Dermis blood vessel endothelial cell (primary cell): ENCODE measurements at places on chromosomes 12 and 14. TPM values are rescaled to one million over a fixed set of nuclear protein-coding genes. Genes with fewer than 3 reads are reported as not detected.
A peak's percentile ranks its signal among the peaks of the same experiment; 100 is the strongest.

- DNase-seq, result no peak
Measured at GRCh38 chr12:67981287-67982162, 7.7 kb upstream of the IFNG-AS1 start.

Gene MYL2
- 0.14 and 0.34 TPM in 2 replicates for total RNA-seq

Gene COX8C
- total RNA-seq, result 0.23 TPM in 1 of 2 replicates, not detected in the other

DNA sequence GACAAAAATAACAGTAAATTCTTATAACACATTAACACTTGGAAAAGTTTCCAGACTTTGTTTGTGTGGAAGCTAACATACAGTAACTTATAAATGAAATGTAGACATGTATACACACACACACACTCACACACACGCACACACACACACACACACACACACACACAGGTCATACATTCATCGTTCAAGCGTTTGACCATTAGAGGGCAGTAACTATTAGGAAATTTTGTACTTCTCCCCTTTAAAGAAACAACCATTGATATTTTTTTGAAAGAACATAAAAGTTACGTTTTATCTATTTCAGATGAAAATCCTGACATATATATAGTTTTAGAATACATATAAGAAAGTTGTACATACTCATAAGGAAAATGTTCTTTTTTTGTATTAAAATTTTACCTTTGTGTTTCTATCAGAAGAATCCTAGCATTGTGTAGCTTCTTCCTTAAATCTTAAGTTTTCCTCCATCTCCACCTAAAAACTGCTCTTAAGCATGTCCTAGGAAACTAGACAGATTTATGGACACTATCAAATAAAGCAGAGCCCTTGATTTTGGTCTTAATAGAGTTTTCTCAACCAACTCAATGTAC lies 29.0 kb downstream of the PTPRQ start:
- peak; percentile 65 for DNase-seq

DNA sequence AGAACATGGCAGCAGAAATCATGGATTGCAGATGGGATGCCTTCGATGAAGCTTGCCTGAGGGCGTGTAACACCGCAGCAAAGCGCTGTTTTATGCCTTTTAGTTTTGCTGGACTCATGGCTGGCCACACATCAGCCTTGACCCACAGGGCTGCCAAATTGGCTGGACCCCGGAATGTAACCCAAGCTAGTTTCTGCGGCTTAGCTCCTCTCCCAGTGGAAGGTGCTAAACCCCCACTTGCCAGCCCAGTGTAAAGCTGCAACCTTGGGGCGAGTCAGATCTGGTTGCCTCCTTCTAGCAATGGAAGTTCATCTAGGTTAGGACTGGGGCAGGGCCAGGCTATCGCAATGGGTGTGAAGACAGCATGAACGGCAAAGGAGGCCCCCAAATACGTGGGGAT lies 38.3 kb downstream of the MEG3 start:
- DNase-seq, result no peak

DNA sequence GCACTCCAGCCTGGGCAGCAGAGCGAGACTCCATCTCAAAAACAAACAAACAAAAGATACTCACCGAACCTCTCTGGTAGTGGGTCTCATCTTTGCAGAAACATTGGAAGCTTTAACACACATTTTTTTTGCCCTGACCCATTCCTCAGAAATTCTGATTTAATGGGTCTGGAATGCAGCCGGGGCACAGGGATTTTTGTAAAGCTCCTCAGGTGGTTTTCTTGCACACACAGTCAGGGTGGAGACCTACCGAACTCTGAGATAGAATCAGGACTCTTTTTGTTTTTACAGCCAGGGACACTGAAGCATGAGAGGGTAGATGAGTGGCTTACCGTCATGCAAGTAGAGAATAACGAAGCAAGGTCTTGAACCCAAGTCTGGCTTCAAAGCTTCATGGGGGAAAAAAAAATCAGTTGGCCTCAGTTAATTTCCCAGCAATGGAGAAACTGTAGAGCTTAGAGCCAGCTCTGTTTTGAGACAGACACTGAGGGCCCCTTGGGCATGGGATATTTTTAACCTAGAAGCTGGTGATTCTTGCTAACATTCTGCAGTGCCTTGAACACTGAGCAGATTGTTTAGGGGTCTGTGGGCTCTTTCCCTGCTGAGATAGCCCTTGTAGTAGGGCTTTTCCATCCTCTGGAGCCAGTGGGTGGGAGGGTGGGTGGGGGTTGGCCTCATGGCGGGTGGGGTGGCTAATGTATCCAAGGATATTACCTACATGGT lies 4.8 kb downstream of the RNU4-2 start:
- DNase-seq, result no peak

Gene RIMBP2
- not detected in 2 replicates for total RNA-seq

DNA sequence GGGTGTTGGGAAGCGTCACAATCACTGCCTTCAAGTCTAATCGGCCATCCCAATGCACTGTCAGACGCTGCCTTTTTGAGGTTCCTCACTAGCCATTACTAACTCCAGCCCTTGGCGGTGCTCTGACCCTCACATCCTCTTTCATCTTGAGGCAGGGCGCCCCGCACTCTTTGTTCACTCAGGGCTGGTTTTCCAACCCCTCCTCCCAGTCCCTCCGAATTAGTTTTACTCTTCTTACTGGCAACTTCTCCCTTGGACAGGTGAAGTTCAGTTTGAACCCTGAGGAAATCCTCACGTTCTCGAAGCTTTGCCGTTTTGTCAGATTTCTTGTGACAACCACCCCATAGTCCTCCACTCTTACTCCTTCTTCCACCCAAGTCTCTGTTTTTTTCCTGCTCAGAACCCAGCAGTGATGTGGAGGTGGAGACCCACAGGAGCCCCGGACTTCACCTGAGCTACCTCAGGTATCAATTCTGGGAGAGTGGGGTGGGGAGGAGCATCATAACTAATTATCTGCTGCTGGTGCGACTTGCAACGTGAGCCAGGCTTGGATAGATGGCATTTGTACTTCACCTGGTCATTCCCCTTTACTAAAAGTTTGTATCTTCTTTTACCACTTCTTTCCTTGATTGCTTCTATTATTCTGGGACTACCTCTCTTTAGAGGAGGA lies 757 bp downstream of the ZC3H10 start:
- no peak for DNase-seq

DNA sequence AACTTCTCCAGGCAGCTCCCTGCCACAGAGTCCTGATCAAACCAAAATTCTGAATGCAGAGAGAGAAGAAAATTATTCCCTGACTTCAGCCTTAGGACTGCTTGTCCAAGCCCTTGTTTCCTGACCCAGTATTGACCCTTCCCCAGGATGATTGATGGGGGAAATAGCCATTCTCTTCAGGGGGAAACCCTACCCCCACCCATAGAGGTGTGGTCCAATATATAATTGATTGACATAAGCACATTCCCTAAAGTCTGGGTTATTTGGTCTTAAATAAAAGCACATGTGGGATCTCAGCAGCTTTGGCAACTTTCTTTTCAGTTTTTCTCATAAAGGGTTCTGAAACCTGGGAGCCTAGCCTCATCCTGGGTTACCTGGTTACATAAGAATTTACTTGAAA lies 201.2 kb upstream of the DDHD1 start:
- DNase-seq, result no peak

Gene NIN
- total RNA-seq, result 45.6 and 49.1 TPM in 2 replicates

DNA sequence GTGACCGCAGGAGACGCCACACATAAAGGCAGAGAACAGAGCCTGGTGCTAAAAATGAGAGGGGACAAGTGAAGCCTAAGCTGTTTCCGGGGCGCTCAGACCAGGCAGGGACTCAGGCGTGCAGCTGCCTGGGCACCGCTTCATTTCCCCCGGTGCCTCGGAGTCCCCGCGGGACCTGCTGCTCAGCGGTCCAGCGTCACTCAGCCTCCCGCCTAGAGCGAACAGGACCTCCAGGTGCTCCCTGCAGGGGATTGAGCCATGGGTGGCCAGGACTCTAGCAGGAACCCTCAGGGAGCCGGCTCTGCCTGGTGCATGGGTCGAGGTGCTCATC lies 31.0 kb downstream of the CCDC85C start:
- DNase-seq, result no peak

DNA sequence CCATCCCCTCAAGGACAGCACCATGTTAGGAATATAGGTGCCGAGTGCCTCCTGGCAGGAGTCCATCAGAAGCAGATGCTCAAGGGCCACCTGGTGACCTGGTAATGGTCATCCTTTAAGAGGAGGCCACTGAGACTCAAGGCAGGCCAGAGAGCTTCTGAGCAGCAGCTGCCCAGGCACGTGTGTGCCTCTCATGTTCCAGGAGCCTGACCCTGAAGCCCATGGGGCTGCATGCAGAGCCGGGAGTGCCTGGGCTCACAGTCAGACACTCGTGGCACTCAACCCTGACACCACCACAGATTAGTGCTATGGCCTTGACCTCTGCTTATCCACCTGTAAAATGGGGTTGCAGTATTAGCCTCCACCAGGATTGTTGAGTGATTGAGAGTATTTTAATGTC lies 45.6 kb downstream of the C14orf132 start:
- no peak for DNase-seq

Gene TAS2R13
- total RNA-seq, result 0.84 and 1.0 TPM in 2 replicates

Gene KCNMB4
- total RNA-seq, result 0.34 and 0.42 TPM in 2 replicates

Gene DBX2
- total RNA-seq, result not detected in 2 replicates

DNA sequence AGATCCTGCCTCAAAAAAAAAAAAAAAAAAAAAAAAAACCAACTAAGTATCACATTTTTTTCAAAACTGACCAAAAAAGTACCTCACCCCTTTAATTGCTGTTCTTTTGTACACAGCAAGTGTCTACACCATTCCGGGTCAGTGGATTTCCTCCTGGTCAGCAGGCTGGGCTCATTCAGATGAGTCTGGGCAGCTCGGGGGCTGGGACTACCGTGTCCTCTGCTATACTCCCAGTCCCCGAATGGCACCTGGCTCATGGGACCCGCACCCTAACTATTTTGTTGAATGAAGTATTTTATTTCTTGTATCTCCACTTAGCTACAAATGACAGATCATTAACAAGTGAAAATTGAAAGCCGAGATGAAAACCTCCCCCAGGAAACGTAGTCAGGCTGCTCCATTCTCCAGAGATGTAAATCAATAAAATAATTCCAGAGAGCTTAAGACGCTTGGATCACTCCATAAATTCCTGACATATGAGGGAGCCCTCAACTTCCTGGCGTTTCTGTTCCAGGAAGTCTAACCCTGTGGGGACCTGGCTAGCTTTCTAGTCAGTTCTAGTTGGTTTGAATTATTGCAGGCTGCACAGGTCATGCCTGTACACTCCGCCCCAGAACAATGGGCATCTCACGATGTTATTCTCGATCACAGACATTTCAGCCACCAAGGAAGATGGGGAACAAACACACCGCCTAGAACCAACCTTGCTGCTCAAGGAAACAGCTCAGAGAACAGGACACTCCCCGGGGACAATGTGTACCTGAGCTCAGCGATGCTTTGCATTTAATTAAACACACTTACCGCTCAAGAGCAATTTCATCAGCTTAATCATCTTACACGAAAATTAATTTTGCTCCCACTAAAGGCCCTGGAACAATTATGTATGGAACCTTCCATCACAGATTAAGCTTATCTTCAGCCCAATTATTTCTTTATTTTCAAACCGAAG lies 76.3 kb downstream of the RIMBP2 start:
- no peak for DNase-seq

Gene CHST11
- 7.6 and 10.0 TPM in 2 replicates for total RNA-seq

- no peak for DNase-seq
Measured at GRCh38 chr12:105986779-105987684, 151.7 kb downstream of the NUAK1 start.

DNA sequence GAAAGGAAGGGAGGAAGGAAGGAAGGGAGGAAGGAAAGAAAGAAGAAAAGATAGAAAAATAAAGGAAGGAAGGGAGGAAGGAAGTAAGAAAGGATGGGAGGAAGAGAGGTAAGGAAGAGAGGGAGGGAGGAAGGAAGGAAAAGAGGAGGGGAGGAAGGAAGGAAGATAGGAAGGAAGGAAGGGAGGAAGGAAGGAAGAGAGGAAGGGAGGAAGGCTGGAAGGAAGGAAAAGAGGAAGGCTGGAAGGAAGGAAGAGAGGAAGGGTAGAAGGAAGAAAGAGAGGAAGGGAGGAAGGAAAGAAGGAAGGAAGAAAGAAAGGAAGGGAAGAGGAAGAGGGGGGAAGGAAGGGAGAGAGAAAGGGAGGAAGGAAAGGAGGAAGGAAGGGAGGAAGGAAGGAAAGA lies 12.8 kb upstream of the WIF1 start:
- DNase-seq, result no peak
